ENCODE measurements at places on chromosomes 2 and 18. TPM values are rescaled to one million over a fixed set of nuclear protein-coding genes. Genes with fewer than 3 reads are reported as not detected.

- DNase-seq: no peak
Measured at GRCh38 chr2:26672112-26672817, 20.3 kb upstream of the KCNK3 start.

DNA sequence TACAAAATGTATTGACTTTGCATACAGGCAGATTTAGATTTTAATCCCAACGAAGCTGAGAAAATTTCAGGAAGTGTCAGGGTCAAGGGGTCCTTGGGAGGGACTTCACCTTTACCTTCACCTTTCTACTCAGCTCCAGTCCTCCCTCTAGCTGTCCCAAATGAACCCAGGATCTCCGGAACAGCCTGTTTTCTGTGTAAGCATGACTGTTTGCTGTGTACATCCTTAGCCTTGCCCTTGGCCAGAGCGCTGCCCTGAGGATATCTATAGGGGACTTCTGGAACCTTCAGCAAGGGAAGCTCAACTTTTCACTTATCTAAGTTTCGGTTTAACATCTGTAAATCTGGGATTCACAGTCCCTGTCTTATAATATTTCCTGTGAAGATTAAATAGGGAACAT, 246.8 kb upstream of the ST6GAL2 start:
- no peak for DNase-seq

GRCh38 chr2:19292007-19292406, 66.4 kb downstream of the OSR1 start:
- no peak for DNase-seq

DNA sequence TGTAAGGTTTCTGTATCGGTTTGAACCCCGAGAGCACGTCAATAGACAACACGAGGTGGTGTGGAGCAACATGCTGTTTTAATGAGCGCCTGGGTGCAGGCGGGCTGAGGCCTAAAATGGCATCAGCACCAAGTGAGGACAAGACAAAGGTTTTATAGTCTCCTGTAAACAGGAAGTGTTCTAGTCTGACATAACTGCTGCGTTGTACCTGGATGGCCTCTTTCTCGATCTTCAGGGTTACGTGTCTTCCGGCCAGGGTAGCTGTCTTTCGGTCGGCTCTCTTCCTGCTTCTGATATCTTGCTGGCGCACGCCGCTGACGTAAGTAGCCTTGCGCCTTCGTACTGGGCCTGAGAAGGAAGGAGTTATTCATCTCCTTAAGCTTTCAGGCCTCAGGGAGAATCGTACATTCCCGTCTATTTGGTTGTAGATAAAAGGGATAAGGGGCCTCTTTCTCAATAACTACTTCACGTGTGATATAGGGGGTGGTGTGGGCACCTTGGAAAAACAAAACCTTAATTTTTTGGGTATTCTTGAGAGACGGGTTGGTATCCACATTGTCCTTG, 53.5 kb downstream of the KYNU start:
- DNase-seq: no peak

Gene PLB1
- total RNA-seq: 5.5 TPM

Gene ZSWIM2
- total RNA-seq: not detected
